WTC11 (cell line): ENCODE measurements at places on chromosomes 6 and 20. TPM values are rescaled to one million over a fixed set of nuclear protein-coding genes. Genes with fewer than 3 reads are reported as not detected.

- no peak for DNase-seq
Observed at GRCh38 chr6:61751986-61752385, 534.0 kb downstream of the KHDRBS2 start.

- no peak for DNase-seq
Observed at GRCh38 chr6:3569816-3570215, 113.0 kb upstream of the SLC22A23 start.

The CMTR1 gene
- 33.3 to 38.6 TPM (median 35.8 TPM) in 3 replicates for total RNA-seq

The FUT9 gene
- 3.5 to 3.9 TPM (median 3.6 TPM) in 3 replicates for total RNA-seq

DNA sequence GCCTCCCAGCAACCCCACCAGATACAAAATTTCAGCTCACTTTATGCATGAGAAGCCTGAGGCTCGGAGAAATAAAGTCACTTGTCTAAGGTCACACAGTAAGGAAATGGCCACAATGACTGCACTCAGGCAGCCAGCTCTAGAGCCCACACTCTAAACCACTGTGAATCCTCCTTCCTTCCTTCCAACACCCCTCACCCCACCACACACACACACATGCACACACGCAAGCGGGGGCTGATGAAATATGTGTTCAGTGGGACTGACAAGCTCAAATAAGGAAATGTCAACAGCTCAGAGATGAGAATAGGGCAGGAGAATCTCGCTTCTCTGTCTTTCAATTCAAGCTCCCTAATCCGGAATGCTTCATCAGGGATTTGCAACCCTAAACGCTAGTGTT is 6.0 kb upstream of the BPIFA1 start:
- no peak for DNase-seq

The LY6G6D gene
- not detected in 3 replicates for total RNA-seq

The SLC35D3 gene
- total RNA-seq = 0.37 to 0.78 TPM (median 0.39 TPM) in 3 replicates

DNA sequence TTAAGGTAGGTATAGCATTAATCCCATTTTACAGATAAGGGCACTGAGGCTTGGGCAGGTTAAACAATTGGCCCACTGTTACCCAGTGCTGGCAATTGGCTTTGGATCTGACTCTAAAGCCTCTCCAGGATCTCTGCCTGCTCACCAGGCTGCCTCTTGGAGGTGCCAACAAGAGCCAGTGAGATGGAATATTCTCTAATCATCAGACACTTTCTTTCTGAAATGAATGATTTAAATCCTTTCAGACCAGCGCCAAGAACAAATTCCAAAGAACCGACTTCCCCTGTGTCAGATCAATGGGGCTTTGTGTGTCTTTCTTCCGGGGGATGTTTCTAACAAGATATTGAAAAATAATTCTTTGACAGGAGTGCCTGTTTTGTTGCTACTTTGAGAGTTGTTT is 23.6 kb downstream of the CYP39A1 start:
- no peak for DNase-seq

The MMUT gene
- 11.1 to 12.5 TPM (median 11.2 TPM) in 3 replicates for total RNA-seq

- DNase-seq = no peak
Observed at GRCh38 chr6:155782320-155782731, 326.7 kb upstream of the NOX3 start.

- DNase-seq = no peak
Observed at GRCh38 chr6:165961233-165961632, 206.4 kb downstream of the TBXT start.

DNA sequence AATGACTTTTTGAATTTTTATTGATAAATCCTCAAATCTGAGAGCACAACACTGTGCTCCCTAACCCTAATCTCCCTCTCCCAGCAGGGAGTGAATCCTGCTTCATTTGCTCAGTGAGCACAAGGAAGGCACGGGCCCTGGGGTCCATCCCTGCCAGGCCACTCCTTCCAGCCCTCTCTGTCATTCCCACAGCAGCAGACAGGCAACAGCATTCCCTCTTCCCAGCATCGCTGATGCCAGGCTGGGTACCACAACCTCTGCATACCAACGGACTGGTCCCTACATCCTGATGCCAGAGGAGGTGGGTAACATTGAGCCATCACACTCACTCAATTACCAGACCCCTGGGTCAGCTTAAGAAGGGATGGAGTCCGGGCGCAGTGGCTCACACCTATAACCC is 34.2 kb downstream of the MRPL14 start:
- no peak for DNase-seq

The ATP5F1E gene
- 41.1 to 44.8 TPM (median 43.0 TPM) in 3 replicates for total RNA-seq

DNA sequence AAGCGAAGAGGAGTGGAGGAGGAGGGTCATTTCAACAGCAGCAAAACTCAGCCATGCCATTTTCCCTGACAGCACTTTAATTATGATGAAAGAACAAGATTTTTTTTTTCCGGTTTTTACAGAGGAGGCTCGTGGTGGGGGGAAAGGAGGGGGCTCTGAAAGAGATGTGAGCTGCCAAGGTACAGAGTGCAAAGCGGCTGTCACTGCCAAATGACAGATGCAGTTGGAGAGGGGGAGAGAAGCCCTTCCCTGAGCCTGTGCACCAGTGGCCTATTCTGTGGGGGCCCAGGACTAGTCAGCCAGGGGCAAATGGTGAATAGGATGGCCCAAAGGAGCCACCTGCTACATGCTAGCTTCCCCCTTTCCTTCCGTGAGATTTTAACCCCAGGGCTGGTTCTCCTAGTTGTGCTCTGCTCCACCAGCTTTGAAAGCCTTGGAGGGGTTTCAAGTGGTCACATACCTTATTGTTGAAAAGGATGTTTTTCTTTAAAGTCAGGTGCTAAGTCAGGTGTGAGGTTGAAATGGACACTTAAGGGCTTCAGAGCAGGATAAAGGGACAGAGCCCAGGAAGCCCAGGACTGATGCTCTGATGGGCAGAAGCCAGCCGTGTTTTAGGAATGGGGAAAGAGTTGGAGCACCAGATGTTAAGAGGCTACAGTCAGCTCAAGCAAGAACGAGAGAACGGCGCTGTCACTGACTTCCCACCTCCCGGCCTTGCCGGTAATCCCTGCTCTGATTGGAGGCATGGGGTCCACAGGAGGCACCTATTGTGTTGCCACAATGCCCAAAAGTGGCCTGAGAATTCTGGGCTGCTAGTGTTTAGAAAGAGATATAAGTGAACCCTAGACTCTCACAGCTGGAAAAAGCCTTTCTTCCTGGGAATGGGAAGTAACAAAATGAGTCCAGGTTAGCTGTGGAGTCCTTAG is 24.8 kb downstream of the GNAS start:
- DNase-seq = no peak

The PTK6 gene
- 0.22 to 0.53 TPM (median 0.32 TPM) in 3 replicates for total RNA-seq

- peak; percentile 69 for DNase-seq
Observed at GRCh38 chr20:45470262-45470931, 844 bp downstream of the WFDC2 start.

The PPP1R16B gene
- 8.1 to 12.0 TPM (median 8.2 TPM) in 3 replicates for total RNA-seq

The TMEM14B gene
- 72.7 to 82.9 TPM (median 78.0 TPM) in 3 replicates for total RNA-seq

DNA sequence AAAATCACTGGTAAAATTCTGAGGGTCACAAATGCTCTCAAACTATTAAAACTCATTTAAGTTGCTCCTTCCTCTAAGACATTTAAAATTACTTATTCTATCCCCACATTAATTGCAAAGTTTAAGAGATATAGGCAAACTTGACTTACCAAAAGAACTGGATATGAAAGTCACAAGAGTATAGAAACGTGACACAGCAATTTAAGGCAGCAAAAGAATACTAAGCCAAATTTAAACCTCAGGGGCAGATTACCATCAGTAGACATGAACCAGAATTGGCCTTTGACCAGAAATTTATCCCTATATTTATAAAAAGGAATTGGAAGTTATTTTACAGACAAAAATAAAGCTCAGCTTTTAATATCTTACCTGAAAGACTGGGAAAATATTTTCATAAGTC is 56.0 kb downstream of the MAP3K7 start:
- no peak for DNase-seq

- DNase-seq = no peak
Observed at GRCh38 chr6:135798751-135799515, 52.6 kb upstream of the PDE7B start.

The CDSN gene
- total RNA-seq = not detected in 3 replicates

DNA sequence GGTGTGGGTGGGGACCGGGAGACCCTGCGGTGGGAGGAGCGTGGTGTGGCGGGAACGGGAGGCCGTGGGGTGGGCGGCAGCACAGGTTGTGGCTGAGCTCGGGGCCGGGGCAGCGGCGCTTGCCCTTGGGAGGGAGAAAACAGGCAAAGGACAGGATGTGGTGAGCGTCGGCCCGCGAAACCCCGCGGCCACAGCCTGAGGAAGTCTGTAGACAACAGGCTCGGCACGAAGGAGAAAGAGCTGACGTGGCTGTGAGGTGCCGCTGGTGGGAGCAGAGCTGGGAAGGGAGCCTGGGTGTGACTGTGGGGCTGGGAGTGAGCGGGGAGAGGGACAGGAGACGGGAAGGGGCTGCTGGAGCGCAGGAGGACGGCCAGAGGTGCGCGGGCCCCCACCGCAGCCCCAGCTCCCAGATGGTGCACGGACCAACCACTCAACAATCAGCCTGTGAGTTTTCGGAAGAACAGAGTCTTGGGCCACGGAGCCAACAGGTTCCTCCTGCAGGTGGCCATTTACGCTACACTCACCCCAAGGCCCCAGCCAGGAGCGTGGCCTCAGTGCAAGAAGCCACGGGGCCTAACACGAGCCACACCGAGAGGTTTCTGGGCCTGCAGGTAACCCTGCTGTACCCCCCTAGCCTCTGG is 202.8 kb downstream of the DLL1 start:
- DNase-seq = peak; percentile 9

The ID1 gene
- 88.8 to 158 TPM (median 149 TPM) in 3 replicates for total RNA-seq

- no peak for DNase-seq
Observed at GRCh38 chr6:7591770-7592169, 1.8 kb downstream of the SNRNP48 start.

DNA sequence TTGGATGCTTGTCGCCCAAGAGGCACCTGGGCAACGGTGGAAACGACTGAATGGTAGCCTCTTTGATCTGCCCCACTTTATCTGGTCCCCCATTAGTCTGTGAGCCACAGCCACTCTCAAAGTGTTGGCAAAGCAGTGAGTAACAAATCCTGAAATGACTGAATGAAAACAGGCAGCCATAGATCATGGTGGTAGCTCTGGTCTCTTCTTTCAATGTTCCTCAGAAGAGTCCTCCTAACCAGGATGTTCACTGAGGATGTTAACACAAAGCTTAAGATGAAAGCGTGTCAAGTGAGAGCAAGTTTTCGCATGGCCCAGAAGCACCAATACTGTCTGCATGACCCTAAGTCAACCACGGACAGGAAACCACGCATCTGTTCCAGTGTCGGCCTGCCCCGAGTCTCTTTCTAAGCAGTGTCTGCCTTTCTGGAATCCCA is 107.3 kb downstream of the IRF4 start:
- no peak for DNase-seq

GRCh38 chr6:16751251-16751946 is 9.9 kb downstream of the ATXN1 start:
- DNase-seq = no peak

The MGME1 gene
- 55.0 to 59.2 TPM (median 56.0 TPM) in 3 replicates for total RNA-seq

DNA sequence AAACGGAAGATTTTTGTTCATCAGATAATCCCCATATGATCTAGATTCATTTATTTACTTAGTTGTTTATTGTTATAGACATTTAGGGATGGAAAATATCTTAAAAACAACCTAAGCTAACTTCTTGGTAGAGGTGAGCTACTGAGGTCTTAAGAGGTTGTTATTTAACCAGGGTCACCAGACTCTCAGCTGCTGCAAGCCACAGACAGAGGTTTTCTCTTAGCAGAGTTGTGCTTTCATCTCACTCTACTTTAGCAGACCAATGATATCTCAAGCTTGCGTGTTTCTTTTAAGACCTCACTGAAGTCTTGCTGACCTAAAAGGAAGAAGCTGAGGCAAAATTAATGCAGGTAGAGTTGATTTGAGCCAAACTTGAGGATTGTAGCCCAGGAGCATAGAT is 43.6 kb downstream of the NCOA7 start:
- no peak for DNase-seq

GRCh38 chr20:3276680-3277015 is 37.7 kb upstream of the SLC4A11 start:
- DNase-seq = peak; percentile 23

The TOX2 gene
- total RNA-seq = 1.9 to 3.4 TPM (median 2.4 TPM) in 3 replicates

DNA sequence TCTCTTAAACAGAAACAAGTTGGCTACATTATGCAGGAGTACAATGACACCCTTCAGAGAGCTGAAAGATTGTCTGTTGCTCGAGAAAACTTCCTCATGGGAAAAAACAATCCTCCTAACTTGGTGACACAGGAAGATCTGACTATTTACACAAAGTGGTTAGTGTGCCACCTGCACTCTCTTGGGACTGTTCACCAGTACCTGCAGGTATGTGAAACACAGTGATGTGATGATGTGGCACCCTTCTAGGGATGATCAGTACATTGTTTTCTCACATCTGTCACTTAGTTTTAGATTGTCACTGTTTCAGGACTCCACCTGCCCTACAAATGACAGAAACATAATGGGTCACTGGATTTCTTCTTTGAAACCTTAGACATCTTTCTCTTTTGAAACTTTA is 101.8 kb downstream of the CEP57L1 start:
- DNase-seq = no peak

GRCh38 chr20:40632346-40632976 is 56.6 kb downstream of the MAFB start:
- DNase-seq = no peak

- no peak for DNase-seq
Observed at GRCh38 chr6:141309295-141309694, 823.4 kb upstream of the GJE1 start.

The MMP24 gene
- 6.6 to 16.8 TPM (median 7.2 TPM) in 3 replicates for total RNA-seq
